CD4-positive, alpha-beta T cell treated with Interleukin-15 for 4 hours (primary cell): ENCODE measurements at places on chromosomes 12 and 14.

DNA sequence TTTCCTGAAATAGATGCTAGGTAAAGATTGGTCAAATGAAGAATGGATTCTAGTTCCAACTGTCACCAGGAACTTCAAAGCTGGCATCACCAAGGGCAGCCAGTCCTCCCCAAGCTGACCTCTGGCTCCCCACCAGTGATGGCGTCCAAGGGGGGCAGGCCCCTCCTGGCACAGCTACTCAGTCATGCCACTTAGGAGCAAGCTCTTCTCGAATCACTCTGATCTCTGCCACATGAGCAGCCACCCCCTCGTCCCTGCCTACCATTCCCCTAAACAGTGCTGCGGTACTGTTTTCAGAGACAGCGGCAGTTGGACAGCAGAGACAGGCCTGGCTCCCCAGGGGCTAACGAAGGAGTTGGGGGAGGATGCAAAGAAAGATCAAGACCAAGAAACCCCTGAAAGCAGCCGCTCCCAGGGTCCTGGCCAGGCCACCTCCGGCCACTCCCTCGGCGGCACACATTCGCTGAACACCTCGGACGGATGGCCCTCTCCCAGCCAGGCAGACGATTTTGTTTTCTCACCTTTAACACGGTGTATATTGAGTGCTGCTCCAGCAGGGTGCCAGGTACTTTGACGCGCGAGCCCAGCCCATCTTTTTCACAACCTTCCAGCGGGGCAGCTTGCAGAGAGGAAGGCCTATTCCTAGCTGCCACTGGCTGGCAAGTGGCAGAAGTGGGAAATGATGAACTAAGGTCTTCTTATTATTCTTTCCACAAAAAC is 47.4 kb downstream of the ARL6IP4 start:
- DNase-seq = no peak

DNA sequence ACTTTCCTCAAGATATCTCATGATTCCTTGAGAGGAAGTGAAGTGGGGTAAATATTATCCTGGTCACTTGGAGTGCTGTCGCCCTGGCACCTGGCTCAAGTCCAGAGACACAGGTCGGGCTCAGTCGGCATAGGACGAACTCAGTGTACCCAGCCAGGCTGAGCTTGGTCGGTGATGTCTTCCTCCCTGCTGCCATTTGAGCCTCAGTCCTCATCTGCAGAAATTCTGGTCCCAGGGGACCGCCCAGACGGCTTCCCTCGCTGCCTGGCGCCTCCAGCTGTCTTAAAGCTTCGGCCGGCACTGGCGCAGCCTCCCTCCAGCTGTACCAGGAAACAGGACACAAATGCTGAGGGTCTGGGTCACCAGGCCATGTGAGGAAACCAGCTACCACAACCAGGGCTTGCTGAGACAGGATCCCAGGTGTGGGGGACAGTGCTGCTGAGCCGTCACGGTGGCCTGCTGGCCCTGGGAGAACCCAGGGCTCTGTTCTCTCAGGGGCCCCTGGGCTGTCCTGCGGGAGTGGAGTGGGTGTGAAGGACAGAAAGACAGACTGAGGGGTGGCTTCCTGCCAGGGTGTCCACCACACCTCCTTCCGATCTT is 5.0 kb upstream of the KLC1 start:
- DNase-seq = no peak

- DNase-seq = no peak
These were observed 3.5 kb upstream of the OR10P1 start for GRCh38 chr12:55633151-55633550.

- DNase-seq = no peak
These were observed 25.9 kb downstream of the CMKLR1 start for GRCh38 chr12:108313241-108313605.

DNA sequence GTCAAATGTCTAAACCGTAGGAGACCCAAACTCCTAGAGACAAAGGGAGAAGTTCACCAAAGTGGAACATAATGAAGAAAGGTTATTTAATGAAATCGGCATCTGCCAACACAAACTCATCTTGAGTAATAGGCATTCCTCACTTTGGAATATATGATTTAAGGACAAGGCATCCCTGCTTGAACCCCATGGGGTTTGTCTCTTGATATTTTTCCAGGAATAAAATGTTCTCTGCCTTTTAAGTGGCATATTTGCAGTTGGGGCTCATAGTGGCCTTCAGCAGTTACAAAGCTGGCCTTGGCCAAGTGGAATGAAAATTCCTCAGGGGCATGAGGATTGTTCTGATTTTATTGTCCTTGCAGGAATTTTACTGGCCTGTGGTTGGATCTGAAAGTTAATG is 7.1 kb downstream of the POP5 start:
- DNase-seq = no peak

- no peak for DNase-seq
These were observed 98.9 kb upstream of the EGLN3 start for GRCh38 chr14:34049790-34050189.

GRCh38 chr12:65510007-65510406 is 231.5 kb downstream of the MSRB3 start:
- DNase-seq = no peak

DNA sequence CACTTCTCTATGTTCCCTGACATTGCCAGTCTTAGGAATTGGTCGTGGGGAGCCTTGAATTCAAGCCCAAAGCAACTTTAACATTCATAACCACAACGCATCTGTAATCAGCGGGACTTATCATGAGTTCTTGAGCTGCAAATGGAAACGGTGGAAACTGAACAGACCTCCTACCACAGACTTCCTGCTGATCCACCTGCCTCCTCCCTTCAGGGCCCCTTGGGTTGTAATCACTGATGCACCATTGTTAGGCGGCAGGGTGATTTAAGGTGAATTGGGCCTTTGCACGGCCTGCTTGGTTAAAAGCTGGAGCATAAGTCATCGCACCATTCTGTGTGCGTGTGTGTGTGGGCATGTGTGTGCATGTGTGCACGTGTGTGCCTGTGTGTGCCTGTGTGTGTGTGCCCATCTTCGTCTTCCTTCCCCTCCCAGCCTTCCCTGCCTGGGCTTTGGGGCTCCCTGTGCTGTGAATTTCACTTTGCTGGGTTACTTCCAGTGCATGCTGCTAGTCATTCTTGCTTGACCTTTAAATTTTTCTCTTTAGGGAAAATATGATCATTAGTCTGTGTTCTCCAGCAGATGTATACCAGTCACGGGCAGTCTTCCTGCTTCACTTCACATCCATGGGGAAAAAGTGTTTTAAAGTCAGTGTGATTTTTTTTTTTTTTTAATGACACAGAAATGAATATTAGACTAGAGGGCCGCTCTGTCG is 29.1 kb downstream of the CHST11 start:
- DNase-seq = peak; percentile 65

DNA sequence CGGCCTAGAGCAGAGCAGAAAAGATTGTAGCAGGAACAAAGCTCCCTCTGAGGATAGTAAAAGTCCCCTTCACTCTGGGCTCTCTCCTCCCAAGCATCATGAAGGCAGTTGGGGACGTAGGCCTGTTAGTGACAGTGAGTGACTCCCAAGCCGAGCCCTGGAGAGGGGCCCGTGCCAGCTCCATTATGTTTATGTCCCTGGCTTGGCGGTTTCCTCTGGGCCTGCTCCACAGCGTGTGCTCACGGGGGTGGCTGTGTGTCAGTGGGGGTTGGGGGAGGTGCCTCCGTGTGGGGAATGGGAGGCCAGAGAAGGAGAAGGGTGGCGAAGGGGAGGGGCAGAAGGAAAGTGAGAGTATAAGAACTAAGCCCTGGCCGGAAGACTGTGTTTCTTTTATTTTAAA is 170.0 kb upstream of the VASH1 start:
- no peak for DNase-seq

- peak; percentile 89 for DNase-seq
These were observed 67.1 kb downstream of the RNF34 start for GRCh38 chr12:121466794-121467637.

DNA sequence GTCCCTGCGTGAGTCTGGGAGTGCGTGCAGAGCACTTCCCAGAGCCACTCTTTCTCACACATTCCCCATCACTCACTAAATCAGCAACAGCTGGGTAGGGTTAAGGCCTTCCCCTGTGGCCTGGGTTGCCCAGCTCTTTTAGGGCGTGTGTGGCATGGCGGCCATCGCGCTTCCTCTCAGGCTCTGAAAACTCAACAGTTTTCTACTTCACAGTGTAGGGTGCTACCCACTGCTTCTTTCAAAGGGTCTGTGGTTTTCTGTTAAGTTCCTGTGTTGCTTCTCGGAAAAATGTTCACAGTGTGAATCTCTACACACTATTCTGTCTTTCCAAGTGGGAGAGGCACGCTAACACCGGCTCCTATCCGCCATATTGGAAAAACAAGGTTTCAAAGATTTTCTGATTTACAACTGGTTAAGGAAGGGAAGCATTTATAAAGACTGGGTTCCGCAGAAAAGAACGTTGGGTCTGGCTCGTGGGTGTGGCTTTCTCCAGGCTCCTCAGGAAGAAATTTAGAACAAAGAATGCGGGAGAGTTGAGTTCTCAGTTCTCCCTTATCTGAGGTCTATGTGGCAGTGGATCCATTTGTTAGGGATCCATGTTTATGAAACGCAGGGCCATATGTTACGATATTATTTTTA is 34.9 kb upstream of the AEBP2 start:
- peak; percentile 37 for DNase-seq

- DNase-seq = peak; percentile 54
These were observed 606 bp downstream of the CINP start for GRCh38 chr14:102362084-102362483.

GRCh38 chr14:92750994-92751400 is 2.6 kb upstream of the LGMN start:
- no peak for DNase-seq

- no peak for DNase-seq
These were observed 10.7 kb downstream of the LLPH start for GRCh38 chr12:66119870-66120241.

DNA sequence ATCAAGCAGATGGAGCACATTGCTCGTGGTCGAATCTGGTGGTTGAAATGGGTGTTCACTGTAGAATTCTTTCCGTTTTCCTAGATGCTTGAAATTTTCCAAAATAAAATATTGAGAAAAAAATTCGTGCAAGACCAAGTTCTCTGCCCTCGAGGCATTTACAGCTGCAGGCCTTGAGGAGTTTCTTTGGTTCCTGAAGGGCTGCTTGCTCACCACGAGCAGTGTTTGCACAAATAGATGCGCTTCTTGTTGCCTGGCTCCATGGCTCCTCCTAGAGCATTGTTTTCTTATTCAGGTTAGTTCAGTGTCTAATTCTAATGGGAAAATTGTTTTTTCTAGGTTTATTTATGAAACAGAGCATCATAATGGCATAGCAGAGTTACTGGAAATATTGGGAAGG is 74.5 kb upstream of the DYNC1H1 start:
- DNase-seq = no peak

DNA sequence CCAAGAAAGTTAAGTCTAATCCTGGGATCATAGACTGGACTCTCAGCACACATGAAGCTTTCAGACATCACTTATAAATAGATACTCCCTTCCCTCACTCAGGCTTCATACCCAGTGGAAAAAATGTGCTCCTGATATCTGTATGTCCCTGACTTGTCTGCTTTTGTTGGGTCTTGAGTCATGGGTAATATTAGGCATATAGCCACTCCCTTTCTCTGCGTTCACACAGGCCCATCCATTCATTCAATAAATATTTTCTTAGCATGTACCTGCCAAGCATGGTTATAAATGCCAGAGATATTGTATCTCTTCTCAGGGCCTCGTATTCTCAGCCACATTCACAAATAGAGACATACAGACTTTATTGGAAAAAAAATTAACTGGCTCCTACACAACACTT is 43.5 kb downstream of the COX16 start:
- DNase-seq = no peak

GRCh38 chr12:48473061-48473460 is 702 bp downstream of the ANP32D start:
- no peak for DNase-seq

DNA sequence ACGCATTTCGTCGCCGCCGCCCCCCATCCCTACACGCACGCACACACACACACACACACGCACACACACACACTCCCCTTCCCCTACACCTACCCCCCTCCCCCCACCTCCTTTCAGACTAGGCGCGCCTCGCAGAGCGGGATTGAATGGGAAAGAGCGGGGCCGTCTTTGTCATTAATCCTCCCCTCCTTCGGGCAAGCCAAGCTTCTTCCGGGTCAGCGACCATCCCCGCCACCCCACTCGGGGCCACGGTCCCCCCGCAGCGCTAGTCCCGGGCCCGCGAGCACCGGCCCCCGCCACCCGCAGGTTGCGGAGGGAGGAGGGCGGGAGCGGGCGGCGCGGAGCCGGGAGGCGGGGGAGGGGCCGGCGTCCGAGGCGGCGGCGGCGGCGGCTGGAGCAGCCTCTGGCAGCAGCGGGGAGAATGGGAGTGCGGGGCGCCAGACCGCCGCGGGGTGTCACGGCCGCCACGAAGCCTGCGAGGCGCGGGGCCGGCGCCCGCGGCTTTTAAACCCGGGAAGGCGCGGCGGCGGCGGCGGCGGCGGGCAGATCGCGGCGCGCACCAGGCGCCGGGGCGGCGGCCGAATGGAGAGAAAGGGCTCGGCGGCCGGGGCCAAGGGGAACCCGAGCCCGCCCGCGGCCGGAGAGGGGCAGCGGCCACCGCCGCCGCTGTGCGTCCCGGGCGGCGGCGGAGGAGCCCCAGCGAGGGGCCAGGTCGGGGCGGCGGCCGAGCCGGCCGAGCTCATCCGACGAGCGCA is at the start of gene TTC9:
Gene TTC9, plus strand, starts transcription at position 369 of the 755 bp plus-strand sequence. Its CDS starts 214 bp downstream, at position 583.
- DNase-seq = no peak

- DNase-seq = no peak
These were observed 87.0 kb downstream of the DNAI7 start for GRCh38 chr12:25107920-25108319.

- DNase-seq = no peak
These were observed 1.3 kb upstream of the OAS3 start for GRCh38 chr12:112936927-112937326.

- peak; percentile 28 for DNase-seq
These were observed 367.5 kb downstream of the DAD1 start for GRCh38 chr14:22221508-22221907.

DNA sequence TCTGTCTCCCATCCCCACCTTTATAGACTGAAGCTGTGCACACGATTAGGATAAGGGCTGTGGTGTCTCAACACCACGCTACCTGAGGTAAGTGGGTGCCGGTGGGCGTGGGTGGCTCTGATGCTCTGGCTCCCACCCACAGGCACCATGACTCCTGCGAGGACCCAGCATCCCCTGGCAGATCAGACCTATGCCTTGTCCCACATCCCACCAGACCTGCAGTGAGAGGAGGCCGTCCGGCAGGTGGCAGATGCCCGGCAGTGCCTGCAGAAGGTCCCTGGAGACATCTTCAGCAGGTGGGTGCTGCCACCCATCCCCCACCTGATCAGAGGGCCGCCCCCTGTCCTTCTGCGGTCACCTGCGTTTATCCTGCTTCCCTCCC is 104.4 kb upstream of the PRB2 start:
- DNase-seq = no peak

DNA sequence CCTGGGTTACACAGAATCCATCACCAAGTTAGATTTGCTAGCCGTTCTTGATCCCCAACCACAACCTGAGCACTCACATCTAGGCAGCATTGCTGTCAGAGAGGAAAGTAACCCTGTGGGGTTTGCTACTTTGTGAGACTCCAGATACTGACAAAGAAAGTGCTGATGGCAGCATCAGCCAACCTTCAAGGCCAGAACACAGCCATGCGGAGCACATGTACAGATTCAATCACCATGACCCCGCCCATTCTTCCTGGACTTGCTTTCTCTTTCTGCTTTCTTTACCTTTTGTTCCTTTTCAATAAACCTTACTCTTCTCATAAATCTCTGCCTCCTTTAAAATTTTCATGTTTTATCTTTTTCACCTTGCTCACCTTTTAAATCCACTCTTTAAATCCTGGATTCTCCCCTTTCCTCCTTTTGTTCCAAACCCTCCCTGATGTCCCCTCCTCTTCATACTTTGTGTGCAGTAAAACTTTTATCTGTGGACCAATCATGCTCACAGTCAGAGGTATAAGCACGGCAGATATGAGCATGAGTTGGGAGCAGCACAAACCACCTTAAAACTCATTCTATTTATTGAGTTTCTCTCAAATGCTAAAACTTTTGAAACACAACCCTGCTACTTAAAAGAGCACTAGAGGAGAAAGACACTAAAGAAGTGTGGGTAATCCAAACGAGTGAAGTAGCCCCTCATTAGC is 21.9 kb upstream of the CERS5 start:
- peak; percentile 21 for DNase-seq
